ENCODE measurements at places on chromosomes 3 and 15. TPM values are rescaled to one million over a fixed set of nuclear protein-coding genes. Genes with fewer than 3 reads are reported as not detected.

GRCh38 chr15:79168922-79169456 is 78.4 kb upstream of the RASGRF1 start:
- no peak overlapping the region for H3K27ac ChIP-seq
- no peaks in the 10 kb centered on the region for H3K4me1 ChIP-seq
- peaks cover 39% of the 10 kb centered on the region for H3K27me3 ChIP-seq

GRCh38 chr3:74315291-74315690 is 299.2 kb downstream of the CNTN3 start:
- H3K36me3 ChIP-seq, result no peaks in the 10 kb centered on the region
- no peak overlapping the region for H3K4me3 ChIP-seq
- no peaks in the 10 kb centered on the region for H3K27me3 ChIP-seq
- DNase-seq, result no peak
- H3K4me1 ChIP-seq, result no peaks in the 10 kb centered on the region
- H3K27ac ChIP-seq, result no peak overlapping the region

DNA sequence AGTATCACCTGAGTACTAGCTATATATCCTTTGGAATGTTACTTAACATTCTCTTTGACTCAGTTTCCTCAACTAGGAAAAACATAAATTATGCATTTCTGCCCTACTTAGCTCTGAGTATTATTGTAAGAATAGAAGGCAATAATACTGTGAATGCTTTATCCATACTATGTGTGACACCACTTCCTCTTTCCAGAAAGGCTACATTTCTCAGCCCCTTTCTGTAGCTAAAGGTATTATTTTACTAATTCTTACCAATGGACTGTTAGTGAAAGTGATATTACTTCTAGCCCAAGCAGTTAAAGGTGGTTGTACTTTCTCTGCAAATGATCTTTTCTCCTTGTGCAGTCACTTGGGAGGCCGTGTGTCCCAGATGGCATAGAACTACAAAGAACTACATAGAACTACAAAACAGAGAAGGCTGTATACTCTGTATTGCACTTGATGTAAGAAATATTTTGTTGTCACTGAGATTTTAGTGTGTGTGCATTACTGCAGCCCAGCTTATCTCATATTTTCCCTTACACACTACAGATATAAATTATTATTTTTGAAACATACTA is 35.1 kb downstream of the MYH15 start:
- DNase-seq, result no peak
- H3K27me3 ChIP-seq, result peaks cover 3% of the 10 kb centered on the region
- peaks cover 10% of the 10 kb centered on the region for H3K4me1 ChIP-seq
- H3K36me3 ChIP-seq, result no peaks in the 10 kb centered on the region
- H3K4me3 ChIP-seq, result no peak overlapping the region

- H3K4me3 ChIP-seq, result no peak overlapping the region
- H3K36me3 ChIP-seq, result no peaks in the 10 kb centered on the region
These were observed 433.5 kb downstream of the PLOD2 start for GRCh38 chr3:145727476-145727875.

DNA sequence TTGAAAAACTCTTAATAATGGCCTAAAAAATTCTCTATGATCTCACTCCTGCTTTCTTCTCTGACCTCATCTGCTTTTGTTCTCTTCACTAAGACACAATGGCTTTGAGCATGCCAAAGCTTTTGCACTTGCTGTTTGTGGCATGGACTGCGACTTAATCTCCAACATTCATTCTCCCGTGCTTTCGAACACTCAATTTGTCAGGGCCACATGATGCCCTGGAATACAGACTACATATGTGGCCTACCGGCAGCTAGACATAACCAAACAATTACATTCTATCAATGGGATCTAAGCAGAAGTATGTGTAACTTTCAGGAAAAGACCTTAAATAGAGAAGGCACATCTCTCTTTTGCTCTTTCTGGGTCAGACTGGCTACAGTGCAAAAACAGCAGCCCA is 506.5 kb downstream of the MAGI1 start:
- no peaks in the 10 kb centered on the region for H3K36me3 ChIP-seq
- H3K4me1 ChIP-seq, result no peaks in the 10 kb centered on the region
- no peak overlapping the region for H3K27ac ChIP-seq
- DNase-seq, result no peak
- no peaks in the 10 kb centered on the region for H3K27me3 ChIP-seq

GRCh38 chr15:101426761-101427333 is 62.7 kb downstream of the PCSK6 start:
- H3K36me3 ChIP-seq, result peaks cover 2% of the 10 kb centered on the region
- no peak overlapping the region for H3K27ac ChIP-seq
- DNase-seq, result no peak
- peaks cover 2% of the 10 kb centered on the region for H3K27me3 ChIP-seq

PLA2G4B gene
- 6.0 TPM for total RNA-seq
